CD4-positive, alpha-beta T cell treated with Interleukin-15 for 4 hours (primary cell): ENCODE measurements at places on chromosomes 5 and 9.

GRCh38 chr5:50962934-50963872, 296.8 kb downstream of the PARP8 start:
- peak; percentile 53 for DNase-seq

- no peak for DNase-seq
These were observed 99.7 kb downstream of the MAP1B start for GRCh38 chr5:72206994-72207393.

DNA sequence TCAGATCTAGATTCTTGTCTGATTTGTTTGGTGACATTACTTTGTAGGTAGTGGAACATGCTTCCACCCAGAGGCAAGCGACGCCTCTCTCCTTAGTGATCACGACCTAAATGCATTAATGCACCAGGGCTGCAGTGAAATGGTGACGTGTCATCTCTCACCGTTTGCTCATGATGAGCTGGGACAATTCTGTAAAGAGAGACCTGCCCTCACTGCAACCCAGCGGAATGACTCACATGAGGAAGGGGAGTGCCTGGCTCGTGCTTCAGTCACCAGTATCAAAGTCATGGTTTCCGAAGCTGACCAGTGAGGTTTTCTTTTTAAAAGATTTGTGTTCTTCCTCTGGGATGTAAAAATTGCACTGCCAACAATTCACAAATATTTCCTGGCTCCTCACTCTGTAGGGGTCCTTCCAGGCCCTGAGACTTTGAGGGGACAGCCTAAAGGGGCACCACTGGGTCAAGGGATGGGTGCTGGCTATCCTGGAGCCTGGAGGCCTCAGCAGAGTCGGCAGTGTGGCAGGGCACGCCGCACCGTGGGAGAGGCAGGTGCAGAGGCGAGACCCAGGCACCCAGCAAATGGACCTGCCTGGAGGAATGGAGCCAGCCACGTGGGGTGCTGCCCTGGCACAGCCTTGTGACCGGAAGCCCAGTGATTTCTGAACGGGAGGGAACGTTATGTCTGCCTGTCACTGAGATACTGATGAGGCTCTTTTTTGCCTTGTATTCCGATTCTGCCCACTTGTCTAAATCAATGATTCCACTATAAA, 17.3 kb downstream of the QSOX2 start:
- DNase-seq: no peak

- no peak for DNase-seq
These were observed 25.1 kb upstream of the EEIG1 start for GRCh38 chr9:128005923-128006322.

DNA sequence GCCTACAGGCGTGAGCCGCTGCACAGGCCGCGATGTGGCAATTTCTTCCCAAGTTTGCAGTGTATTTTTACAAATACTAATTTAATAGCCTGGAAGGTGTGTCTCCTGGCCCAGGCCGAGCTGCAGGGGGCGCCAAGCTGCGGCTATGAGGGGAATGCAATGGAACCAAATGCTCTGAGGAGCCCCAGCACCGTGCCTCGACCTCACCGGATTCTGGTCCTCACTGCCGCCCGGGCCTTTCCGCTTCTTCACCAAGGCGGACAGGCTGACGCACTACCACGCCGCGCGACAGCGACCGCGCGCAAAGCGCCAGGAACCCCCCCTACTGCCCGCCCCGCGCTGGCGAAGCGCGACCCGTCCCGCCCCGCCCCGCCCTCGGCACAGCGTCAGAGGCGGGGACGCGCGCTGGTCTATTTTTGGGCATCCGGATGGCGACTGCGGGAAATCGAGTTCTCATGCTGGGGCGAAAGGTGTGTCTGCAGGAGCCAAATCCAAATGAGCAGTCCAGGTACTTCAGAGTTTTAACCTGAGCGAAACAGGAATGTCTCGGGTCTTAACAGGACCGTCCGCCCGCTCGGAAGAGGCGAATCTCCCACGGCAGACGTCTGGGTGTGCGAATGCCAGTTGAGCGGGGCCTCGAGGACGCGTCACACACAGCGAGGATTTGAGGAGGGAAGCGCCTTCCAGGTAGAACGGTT, 31.7 kb upstream of the PRXL2C start:
- peak; percentile 75 for DNase-seq

DNA sequence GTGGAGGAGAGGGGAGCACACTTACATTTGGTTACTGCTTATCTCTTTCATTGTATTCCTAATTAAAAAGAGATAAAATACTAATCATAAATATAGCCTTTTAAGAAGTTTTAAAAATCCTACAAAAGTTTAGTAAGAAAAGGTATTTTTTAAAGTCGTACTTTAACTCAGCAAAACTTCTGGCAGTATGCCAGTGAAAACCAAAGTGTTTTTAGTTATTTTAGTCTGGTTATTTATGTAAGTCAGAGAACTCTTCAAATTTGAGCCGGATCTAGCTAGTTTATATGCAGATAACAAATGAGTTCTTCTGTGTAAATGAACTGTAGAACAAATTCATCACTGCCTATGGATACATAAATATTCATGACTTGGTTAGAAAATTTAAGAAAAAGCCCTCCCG, 36.5 kb upstream of the ANKDD1B start:
- DNase-seq: no peak
